Stimulated activated naive B cell treated with anti-CD40 and anti-IgM and Interleukin-4, amounts not matched to agents 10 μg/mL and 1 μg/mL and 100 μg/mL, for 72 hours (primary cell): ENCODE measurements at places on chromosomes 12 and 14.
A peak's percentile ranks its signal among the peaks of the same experiment; 100 is the strongest.

GRCh38 chr12:12810553-12811021, 2.6 kb upstream of the DDX47 start:
- no peak overlapping the region for H3K27ac ChIP-seq
- peaks cover 35% of the 10 kb centered on the region for H3K4me1 ChIP-seq
- peaks cover 12% of the 10 kb centered on the region for H3K36me3 ChIP-seq

GRCh38 chr12:79524507-79525148, 166.1 kb downstream of the PAWR start:
- no peaks in the 10 kb centered on the region for H3K27me3 ChIP-seq
- H3K4me1 ChIP-seq: no peaks in the 10 kb centered on the region

- H3K27ac ChIP-seq: no peak overlapping the region
- DNase-seq: no peak
- peaks cover 9% of the 10 kb centered on the region for H3K27me3 ChIP-seq
- peaks cover under 1% of the 10 kb centered on the region for H3K4me1 ChIP-seq
Measured at GRCh38 chr14:50906326-50907065, 34.6 kb downstream of the ABHD12B start.

GRCh38 chr14:52220924-52221811, 46.3 kb upstream of the PTGDR start:
- peaks cover 24% of the 10 kb centered on the region for H3K4me1 ChIP-seq
- H3K4me3 ChIP-seq: peak overlapping the region; percentile 75
- DNase-seq: no peak
- H3K27ac ChIP-seq: no peak overlapping the region
- no peaks in the 10 kb centered on the region for H3K36me3 ChIP-seq

DNA sequence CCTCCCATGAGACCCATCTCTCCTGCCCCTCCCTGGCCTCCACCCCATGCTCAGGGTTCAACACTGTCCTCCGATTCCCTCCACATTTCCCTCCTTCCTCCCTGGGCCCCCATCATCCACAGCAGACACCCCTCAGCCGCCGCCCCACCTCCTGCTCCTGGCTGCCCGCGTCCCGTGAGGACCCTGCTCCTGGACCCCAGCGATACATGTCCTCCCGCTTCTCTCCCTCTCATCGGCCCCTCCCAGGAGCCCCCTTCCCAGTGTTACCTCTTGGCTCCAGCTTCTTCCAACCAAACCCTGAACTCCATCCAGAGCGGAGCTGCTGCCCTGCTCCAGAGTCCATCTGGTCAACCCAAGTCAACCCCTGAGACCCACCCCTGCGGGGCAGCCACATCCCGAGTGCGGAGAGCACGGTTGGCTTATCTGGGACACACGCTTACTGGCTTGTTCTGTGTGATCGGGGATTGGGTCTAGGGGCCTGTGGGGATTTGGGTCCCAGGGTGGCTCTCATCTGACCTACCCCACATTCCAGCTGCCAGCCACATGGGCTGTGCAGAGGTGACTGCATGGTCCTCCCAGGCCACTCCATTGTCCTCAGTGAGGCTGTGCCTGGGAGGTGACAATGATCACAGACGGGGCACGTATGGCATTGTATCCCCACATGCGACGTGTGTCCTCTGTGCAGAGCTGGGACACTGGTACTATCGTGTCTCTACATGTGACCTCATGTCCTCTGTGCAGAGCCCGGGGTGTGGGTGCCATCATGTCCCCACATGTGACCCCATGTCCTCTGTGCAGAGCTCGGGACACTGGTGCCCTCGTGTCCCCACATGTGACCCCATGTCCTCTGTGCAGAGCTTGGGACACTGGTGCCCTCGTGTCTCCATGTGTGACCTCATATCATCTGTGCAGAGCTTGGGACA, 333.6 kb downstream of the ADGRD1 start:
- DNase-seq: no peak
- H3K36me3 ChIP-seq: no peaks in the 10 kb centered on the region
- peaks cover 6% of the 10 kb centered on the region for H3K4me1 ChIP-seq
- no peak overlapping the region for H3K4me3 ChIP-seq
- no peak overlapping the region for H3K27ac ChIP-seq
- no peaks in the 10 kb centered on the region for H3K27me3 ChIP-seq

DNA sequence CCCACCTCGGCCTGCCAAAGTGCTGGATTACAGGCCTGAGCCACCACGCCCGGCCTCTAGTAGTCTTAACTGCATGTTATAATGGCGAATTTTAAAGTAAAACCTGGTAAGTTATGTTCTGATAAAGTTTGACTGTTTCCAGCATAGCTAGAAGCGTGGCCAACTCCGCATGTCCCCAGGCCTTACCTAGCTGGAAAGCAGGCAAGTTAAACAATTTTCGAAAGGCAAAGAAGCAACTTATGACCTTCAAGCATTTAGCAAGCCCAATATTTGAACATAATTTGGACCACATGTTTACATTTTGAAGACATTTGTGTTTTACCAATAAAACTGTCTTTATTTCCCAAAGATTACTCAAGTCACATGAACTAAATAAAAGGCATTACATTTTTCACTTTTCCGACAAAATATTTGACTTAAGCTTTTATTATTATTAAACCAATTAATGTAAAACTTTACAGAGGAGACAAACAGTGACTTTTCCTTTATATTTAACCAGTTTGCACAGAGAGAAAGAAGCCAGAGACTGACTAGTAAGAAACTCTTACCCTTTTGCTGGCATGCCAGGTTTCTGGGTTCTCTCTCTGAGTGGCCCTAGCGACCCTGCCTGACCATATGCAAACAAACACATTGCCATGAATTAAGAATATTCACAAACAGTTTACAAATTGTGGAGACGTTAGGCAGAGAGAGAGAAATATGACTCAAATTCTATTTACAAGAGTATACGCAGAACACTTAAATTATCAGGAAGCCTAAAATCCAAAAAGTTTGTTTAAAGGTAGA, 106.3 kb downstream of the RIN3 start:
- no peak for DNase-seq
- peaks cover 17% of the 10 kb centered on the region for H3K4me1 ChIP-seq
- H3K27me3 ChIP-seq: no peaks in the 10 kb centered on the region
- H3K4me3 ChIP-seq: no peak overlapping the region

DNA sequence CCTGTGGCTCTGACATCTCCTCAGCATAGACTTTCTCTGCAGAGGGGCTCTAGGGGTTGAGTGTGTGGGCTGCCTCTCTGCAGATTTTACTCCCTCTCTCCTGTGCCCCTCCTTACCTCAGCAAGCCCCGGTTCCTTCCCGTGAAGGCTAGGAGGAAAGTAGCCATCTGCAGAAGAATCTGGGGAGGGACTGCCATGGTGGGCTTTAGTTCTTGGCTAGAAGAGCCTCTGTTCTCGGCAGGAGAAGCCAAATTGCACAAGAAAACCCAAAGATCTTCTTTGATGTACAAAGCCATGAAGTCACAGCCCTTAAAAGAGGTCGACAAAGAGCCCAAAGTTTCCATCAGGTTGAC, 23.5 kb downstream of the CKAP4 start:
- H3K27ac ChIP-seq: peak overlapping the region; percentile 14
- peaks cover 18% of the 10 kb centered on the region for H3K4me1 ChIP-seq
- DNase-seq: no peak
- no peaks in the 10 kb centered on the region for H3K36me3 ChIP-seq

- H3K4me1 ChIP-seq: peaks cover 12% of the 10 kb centered on the region
- peaks cover 97% of the 10 kb centered on the region for H3K27me3 ChIP-seq
- H3K27ac ChIP-seq: no peak overlapping the region
- peaks cover 5% of the 10 kb centered on the region for H3K36me3 ChIP-seq
- DNase-seq: no peak
Measured at GRCh38 chr12:113478351-113479011, 6.8 kb upstream of the LHX5 start.

- DNase-seq: no peak
- H3K27me3 ChIP-seq: no peaks in the 10 kb centered on the region
- no peak overlapping the region for H3K4me3 ChIP-seq
Measured at GRCh38 chr12:87112571-87113345, 856.6 kb upstream of the MGAT4C start.

DNA sequence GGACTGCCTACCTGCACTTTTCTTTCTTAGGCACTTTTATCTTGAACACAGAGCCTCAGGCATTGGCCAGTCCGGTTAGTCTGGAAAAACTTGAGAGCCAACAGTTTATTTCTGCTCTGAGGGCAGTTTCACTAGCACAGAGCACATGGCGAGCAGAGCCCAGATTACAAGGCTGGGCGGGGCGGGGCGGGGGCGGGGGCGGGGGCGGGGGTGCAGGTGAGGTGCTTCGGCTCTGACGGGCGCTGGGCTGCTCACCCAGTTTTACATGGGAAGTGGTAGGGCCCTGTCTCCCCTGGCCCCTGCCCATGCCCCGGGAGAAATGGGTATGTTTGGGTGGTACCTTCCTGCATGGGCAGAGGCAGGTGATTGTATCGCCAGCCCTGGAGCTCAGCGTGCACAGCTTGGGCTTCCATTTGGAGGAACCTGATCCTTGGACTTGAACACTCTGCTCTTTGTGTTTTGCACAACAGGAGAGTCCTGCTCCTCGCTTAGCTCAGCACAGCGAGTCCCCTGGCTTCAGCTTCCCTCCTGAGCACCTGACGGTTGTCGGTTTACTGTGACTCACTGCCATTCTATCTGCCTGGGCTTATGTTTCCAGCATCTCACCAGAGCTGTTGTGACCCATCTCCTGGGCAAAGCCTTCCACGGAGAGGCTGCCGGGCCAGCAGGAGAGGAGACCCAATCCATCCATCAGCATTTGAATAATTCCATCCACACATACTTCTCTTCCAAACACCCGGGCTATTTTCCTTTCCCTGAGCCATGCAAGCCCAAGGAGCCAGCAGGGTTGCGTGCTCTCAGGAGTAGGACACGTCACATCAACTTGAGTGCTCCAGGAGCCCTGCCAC, 108.5 kb downstream of the ARF6 start:
- H3K27me3 ChIP-seq: no peaks in the 10 kb centered on the region
- peak overlapping the region; percentile 79 for H3K4me3 ChIP-seq
- DNase-seq: peak; percentile 47
- peaks cover 50% of the 10 kb centered on the region for H3K4me1 ChIP-seq
- peak overlapping the region; percentile 98 for H3K27ac ChIP-seq

GRCh38 chr12:126493366-126494108, 1428.3 kb downstream of the AACS start:
- DNase-seq: no peak
- H3K27ac ChIP-seq: no peak overlapping the region
- no peaks in the 10 kb centered on the region for H3K27me3 ChIP-seq
- no peak overlapping the region for H3K4me3 ChIP-seq
- no peaks in the 10 kb centered on the region for H3K36me3 ChIP-seq
- H3K4me1 ChIP-seq: no peaks in the 10 kb centered on the region

- DNase-seq: no peak
- peaks cover 93% of the 10 kb centered on the region for H3K4me1 ChIP-seq
- H3K27ac ChIP-seq: peak overlapping the region; percentile 37
- H3K36me3 ChIP-seq: peaks cover 8% of the 10 kb centered on the region
- H3K27me3 ChIP-seq: no peaks in the 10 kb centered on the region
Measured at GRCh38 chr14:101873991-101874390, 90.4 kb upstream of the DYNC1H1 start.

DNA sequence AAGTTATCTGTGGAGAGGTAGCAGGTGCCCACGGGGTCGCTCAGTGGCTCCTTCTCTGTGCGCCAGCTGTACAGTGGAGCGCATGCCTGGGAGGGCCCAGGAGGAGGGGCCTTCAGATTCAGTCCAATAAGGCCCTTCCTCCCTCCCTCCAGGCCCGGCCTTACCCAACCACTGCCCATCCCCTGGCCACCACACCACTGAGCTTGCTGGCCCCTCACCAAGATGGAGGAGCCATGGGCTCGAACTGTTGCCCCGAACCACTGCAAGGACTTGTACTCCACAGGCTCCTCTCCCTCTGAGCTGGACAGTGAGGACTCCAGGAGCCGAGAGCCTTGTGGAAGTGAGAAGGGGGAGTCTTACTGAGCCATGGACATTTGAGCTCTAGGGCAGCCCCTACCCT, 9.8 kb downstream of the ITGA5 start:
- H3K27ac ChIP-seq: no peak overlapping the region
- H3K4me1 ChIP-seq: peaks cover 37% of the 10 kb centered on the region
- H3K27me3 ChIP-seq: no peaks in the 10 kb centered on the region
- no peak for DNase-seq

- H3K36me3 ChIP-seq: no peaks in the 10 kb centered on the region
- no peak for DNase-seq
- H3K27ac ChIP-seq: no peak overlapping the region
- H3K4me3 ChIP-seq: no peak overlapping the region
- H3K4me1 ChIP-seq: peaks cover 7% of the 10 kb centered on the region
Measured at GRCh38 chr12:32048791-32049190, 57.9 kb upstream of the BICD1 start.

DNA sequence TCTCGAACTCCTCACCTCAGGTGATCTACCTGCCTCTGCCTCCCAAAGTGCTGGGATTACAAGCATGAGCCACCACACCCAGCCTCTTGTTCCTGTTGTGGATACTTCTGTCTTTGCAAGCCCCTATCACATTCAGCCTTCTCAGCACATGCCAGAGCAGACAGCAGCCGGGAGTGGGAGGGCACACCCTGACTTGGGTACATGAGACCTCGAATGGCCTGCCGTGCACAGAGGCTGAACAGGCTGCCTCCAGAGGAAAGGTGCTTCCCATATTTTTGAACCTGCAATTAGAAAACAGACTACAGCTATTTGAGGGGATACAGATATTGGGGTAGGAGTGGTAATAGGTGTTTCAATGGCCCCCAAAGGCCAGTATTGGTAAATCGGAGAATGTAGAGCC, 307.3 kb upstream of the DIO3 start:
- no peak overlapping the region for H3K4me3 ChIP-seq
- DNase-seq: no peak

GRCh38 chr12:3263282-3263681, 186.1 kb downstream of the TSPAN9 start:
- no peaks in the 10 kb centered on the region for H3K36me3 ChIP-seq
- H3K27me3 ChIP-seq: peaks cover 22% of the 10 kb centered on the region

DNA sequence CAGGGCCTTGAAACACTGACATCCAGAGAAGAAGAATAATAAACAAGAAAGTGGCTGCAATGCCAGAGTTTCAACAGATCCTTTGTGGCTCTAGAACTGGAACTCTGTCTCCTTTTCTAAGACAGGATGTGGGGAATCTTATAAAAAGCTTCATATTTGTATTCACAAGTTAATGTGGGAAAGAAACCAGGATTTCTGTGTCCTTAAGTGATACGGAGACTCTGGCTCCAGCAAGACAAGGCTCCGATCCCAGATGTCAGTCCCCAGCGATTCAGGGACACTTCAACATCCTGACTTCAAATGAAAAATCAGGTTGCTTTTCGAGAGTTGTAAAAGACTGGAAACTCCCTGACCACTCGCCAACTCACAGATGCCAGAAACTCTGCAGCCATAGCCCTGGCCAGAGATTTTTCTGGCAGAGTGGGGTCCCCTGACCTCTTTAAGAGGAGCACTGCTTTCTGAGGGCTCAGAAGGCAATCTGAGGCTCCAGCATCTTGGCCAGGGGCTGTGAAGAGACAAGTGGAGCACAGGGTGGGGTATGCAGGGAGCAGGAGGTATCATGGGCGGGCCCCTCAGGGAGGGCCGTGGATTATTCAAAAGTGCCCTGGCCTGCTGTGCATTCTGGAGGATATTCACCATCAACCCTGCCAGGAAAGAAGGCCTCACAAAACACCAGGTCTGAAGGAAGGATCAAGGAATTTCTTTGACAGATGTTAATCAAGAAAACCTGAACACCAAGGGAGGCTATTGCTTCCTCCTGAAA, 53.3 kb downstream of the TMX1 start:
- H3K36me3 ChIP-seq: peaks cover 6% of the 10 kb centered on the region
- no peaks in the 10 kb centered on the region for H3K27me3 ChIP-seq
- H3K27ac ChIP-seq: no peak overlapping the region
- peaks cover 8% of the 10 kb centered on the region for H3K4me1 ChIP-seq
- no peak overlapping the region for H3K4me3 ChIP-seq

GRCh38 chr12:1401891-1402290, 192.5 kb downstream of the FBXL14 start:
- H3K4me1 ChIP-seq: no peaks in the 10 kb centered on the region
- no peak for DNase-seq
- peaks cover 3% of the 10 kb centered on the region for H3K36me3 ChIP-seq
- H3K4me3 ChIP-seq: no peak overlapping the region
- H3K27ac ChIP-seq: no peak overlapping the region

GRCh38 chr12:42961395-42961794, 371.8 kb upstream of the PRICKLE1 start:
- no peak overlapping the region for H3K27ac ChIP-seq
- H3K36me3 ChIP-seq: no peaks in the 10 kb centered on the region
- DNase-seq: no peak
